ENCODE measurements at places on chromosomes 16 and 17. TPM values are rescaled to one million over a fixed set of nuclear protein-coding genes. Genes with fewer than 3 reads are reported as not detected.

FBXL16 gene
- total RNA-seq: 4.8 TPM

GLTPD2 gene
- not detected for total RNA-seq

CHD9NB gene
- not detected for total RNA-seq

TOP3A gene
- 76.2 TPM for total RNA-seq

B4GALNT2 gene
- total RNA-seq: not detected

RNF167 gene
- total RNA-seq: 121 TPM

DYNLL2 gene
- total RNA-seq: 43.5 TPM

GLP2R gene
- not detected for total RNA-seq

SP6 gene
- total RNA-seq: 0.08 TPM

SLC5A10 gene
- not detected for total RNA-seq

PIRT gene
- total RNA-seq: not detected

PKMYT1 gene
- 66.0 TPM for total RNA-seq

TEX19 gene
- 0.25 TPM for total RNA-seq

CHP2 gene
- total RNA-seq: not detected

WFIKKN1 gene
- 0.49 TPM for total RNA-seq

HS3ST3A1 gene
- not detected for total RNA-seq

NOXO1 gene
- not detected for total RNA-seq

TMC7 gene
- not detected for total RNA-seq

SMIM22 gene
- not detected for total RNA-seq

HSD17B1 gene
- total RNA-seq: 0.53 TPM

LITAF gene
- 127 TPM for total RNA-seq

PLA2G10 gene
- not detected for total RNA-seq

IL17C gene
- not detected for total RNA-seq

CACNG3 gene
- total RNA-seq: not detected

SPIRE2 gene
- 0.49 TPM for total RNA-seq

TMC6 gene
- total RNA-seq: 87.1 TPM

ENPP7 gene
- total RNA-seq: not detected

MRPL27 gene
- 102 TPM for total RNA-seq

HOXB1 gene
- total RNA-seq: not detected

LGALS9B gene
- not detected for total RNA-seq

LCAT gene
- total RNA-seq: 8.1 TPM

GDPD3 gene
- 3.3 TPM for total RNA-seq

VTN gene
- total RNA-seq: 0.60 TPM

G6PC1 gene
- not detected for total RNA-seq

COL1A1 gene
- total RNA-seq: 1.6 TPM

ATP1B2 gene
- 0.24 TPM for total RNA-seq

KRT31 gene
- not detected for total RNA-seq

PABPN1L gene
- total RNA-seq: not detected

ADAM11 gene
- total RNA-seq: 0.38 TPM

EFCAB13 gene
- total RNA-seq: 1.3 TPM

TNS4 gene
- 4.7 TPM for total RNA-seq

NPIPB8 gene
- not detected for total RNA-seq

CD300LB gene
- not detected for total RNA-seq

CASKIN1 gene
- total RNA-seq: 0.34 TPM

C16orf95 gene
- total RNA-seq: 5.7 TPM

ZNF207 gene
- 222 TPM for total RNA-seq

SLC6A4 gene
- total RNA-seq: not detected

TMEM97 gene
- 55.1 TPM for total RNA-seq

PTX4 gene
- total RNA-seq: not detected

KRTAP1-1 gene
- not detected for total RNA-seq

SPATA32 gene
- total RNA-seq: 0.27 TPM

SLC6A2 gene
- total RNA-seq: not detected

SYCE1L gene
- total RNA-seq: 1.6 TPM

Measured in activated T-cell treated with anti-CD3 and anti-CD28 coated beads, Interleukin-2, amount 50 U/mL, for 4 hours (primary cell).